ENCODE measurements at places on chromosomes 11 and 22. TPM values are rescaled to one million over a fixed set of nuclear protein-coding genes. Genes with fewer than 3 reads are reported as not detected.

DNA sequence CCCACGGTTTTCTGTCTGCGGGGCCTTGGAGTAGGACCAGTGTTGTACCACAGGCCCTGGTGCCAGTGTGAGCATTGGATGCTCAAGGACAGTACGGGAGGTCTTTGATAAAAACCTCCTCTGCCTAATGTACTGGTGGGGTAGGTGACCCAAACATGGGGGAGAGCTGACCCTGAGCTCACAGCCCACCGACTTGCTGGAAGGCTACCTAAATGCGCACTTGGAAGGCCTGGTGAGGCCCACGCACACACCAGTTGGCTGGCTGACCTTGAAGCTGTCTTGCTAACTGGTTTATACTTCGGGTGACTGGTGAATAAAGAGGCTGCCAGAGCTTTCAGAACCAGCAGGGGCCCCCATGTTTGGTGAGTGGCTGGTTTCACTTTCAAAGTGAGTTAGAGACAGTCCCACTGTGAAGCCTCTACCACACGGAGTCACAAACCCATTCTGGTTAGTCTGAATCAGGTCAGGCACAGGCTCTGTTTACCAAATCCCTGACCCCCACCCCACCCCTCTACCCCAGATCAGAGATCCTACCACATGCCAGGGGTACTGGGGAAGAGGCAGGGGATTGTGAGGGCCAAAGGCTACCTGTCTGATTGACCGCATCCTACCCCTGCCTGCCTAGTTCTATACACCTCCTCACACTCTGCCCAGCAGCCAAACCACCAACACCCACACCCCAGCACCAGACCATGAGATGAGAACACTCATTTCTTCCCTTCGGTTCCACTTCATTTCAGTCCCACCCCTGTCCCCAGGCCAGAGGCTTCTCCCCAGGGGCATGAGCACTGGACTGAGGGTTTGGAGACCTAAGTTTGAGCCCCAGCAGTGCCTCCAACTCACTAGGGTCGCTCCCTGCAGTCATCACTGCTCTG, 12.7 kb upstream of the IL2RB start:
- H3K36me3 ChIP-seq = no peaks in the 10 kb centered on the region
- H3K27ac ChIP-seq = no peak overlapping the region
- H3K4me1 ChIP-seq = peaks cover 9% of the 10 kb centered on the region
- H3K27me3 ChIP-seq = peaks cover 11% of the 10 kb centered on the region

PAAF1 gene
- total RNA-seq = 6.7 TPM

DNA sequence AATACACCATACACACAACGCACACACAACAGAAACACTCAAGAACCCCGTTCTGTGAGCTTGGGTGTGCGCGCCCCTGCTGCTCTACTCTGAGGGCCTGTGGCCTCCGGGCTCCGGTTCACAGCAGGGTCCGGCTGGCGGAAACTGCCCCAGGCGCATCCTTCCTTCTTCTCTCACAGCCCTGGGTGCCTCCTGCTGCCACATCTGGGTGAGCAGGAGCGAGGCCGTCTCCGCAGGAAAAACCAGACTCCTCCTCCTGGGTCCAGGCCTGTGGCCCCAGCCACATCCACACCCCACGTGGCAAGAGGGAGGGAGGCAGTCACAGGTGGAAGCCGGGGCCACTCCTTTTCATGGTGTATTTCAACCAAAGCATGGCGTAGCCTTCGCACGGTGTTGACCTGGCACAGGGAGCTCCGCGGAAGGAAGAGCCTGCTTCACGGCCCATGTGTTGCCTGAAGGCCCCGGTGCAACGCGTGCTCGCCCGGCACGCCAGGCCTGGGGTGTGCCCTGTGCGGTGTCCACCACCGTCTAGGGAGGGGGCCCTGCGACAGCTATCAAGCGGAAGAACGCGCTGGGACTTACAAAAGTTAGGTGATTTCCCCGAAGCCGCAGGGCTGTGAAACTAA, 1502.7 kb downstream of the TBC1D22A start:
- no peaks in the 10 kb centered on the region for H3K4me1 ChIP-seq
- no peak overlapping the region for H3K4me3 ChIP-seq
- H3K27me3 ChIP-seq = no peaks in the 10 kb centered on the region
- no peak overlapping the region for H3K27ac ChIP-seq

KCNA4 gene
- total RNA-seq = not detected

DNA sequence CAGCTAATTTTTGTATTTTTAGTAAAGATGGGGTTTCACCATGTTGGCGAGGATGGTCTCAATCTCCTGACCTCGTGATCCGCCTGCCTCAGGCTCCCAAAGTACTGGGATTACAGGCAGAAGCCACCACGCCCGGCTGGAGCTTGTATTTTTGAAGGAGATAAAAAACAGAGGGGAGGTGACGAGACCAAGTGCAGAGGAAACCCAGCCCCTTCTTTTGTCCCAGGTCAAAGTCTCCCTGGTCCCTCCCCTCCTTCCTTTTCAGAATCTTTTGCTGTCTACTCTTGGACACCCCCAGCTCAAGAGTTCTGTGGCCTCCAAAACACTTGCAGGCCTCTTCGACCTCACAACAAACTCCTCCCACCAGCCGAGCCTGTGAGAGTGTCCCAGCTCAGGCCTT, 12.2 kb upstream of the TMEM184B start:
- no peak overlapping the region for H3K4me3 ChIP-seq
- no peaks in the 10 kb centered on the region for H3K27me3 ChIP-seq
- no peaks in the 10 kb centered on the region for H3K36me3 ChIP-seq
- peaks cover 26% of the 10 kb centered on the region for H3K4me1 ChIP-seq
- peak overlapping the region; percentile 95 for H3K27ac ChIP-seq

- DNase-seq = peak; percentile 11
- H3K36me3 ChIP-seq = no peaks in the 10 kb centered on the region
- H3K4me1 ChIP-seq = no peaks in the 10 kb centered on the region
Measured at GRCh38 chr11:60710482-60710881, 11.1 kb downstream of the MS4A8 start.

KRTAP5-10 gene
- not detected for total RNA-seq

DNA sequence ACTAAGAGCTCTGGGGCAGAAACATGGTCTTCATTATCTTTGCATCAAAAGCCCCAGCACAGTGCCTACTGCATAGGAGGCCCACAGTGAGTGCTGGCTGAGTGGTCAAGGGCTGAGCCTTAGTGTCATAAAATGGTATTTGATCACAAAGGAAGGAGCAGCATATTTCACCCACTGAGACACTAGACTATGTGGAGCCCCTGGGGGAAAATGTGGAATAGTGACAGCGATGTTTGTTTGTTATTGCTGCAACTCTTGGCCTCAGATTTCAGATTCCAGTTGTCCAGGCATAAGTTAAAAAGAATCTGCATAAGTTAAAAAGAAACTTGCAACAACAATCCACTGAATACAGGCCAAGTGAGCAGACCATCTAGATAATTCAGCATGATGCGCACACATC, 7.0 kb downstream of the KIRREL3 start:
- H3K4me1 ChIP-seq = peaks cover 77% of the 10 kb centered on the region
- no peaks in the 10 kb centered on the region for H3K36me3 ChIP-seq
- H3K27ac ChIP-seq = peak overlapping the region; percentile 100
- DNase-seq = peak; percentile 79
- peak overlapping the region; percentile 68 for H3K4me3 ChIP-seq

PLA2G3 gene
- not detected for total RNA-seq

CSF2RB gene
- 4.4 TPM for total RNA-seq

IFITM2 gene
- 104 TPM for total RNA-seq

PLAAT4 gene
- 0.65 TPM for total RNA-seq

SAMM50 gene
- 48.3 TPM for total RNA-seq

DNA sequence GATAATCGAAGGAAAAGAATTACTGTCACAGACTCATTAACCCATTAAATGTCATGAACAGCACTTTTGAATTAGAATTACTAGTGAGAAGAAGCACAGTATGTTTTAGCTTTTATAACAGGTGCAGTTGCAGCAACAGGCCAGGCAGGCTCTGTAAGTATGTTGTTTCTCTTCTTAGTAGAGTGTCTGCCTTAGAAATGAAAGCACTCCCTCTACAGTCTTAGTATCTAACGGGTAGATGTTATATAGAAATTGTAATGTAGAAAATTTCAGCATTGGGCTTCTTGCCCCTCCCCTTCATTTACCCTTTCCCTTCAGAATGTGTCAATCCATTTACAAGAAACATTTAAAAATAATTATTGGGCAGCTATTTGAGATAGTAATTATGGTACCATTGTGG, 87.4 kb downstream of the HIPK3 start:
- DNase-seq = peak; percentile 30
- H3K4me3 ChIP-seq = no peak overlapping the region
- no peaks in the 10 kb centered on the region for H3K4me1 ChIP-seq

DNA sequence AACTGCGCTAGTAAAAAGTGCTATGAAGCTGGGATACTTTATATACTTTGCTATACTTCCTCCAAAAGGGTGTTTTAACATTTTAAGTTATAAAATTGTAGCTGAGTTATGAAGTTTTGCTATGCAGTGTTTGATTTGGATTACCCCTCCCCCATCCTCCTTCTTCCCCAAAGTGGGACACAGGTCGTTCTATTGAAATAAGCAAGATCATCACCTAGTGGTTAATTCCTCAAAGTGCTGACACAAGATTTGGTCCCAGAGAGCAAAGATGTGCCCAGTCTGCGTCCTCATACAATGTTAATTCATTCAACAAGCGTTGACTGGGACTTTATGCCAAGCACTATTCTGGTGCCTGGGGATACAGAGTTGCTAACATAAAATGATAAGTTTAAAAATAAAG, 78.5 kb downstream of the SPON1 start:
- H3K4me3 ChIP-seq = no peak overlapping the region
- no peaks in the 10 kb centered on the region for H3K36me3 ChIP-seq
- no peak overlapping the region for H3K27ac ChIP-seq
- no peak for DNase-seq
- H3K27me3 ChIP-seq = no peaks in the 10 kb centered on the region

DNA sequence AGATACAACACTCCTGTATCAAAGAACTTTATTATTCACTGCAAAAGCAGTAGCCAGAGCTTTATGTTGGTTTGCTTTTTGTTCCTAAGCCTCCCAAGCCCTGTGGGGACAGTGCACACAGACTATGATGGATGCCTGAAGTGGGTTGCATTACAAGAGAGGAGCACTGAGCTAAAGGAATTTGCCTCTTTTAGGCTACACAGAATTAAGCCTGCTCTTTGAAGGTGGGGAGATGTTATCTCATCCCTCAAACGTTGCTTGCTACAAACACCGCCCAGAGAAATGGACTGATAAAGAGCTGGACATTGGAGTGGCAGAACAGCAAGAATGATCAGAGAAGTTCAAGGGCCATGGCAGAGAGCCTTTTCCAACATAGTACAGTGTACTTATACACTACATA, 2.5 kb upstream of the POGLUT3 start:
- H3K27ac ChIP-seq = no peak overlapping the region
- peaks cover 11% of the 10 kb centered on the region for H3K4me1 ChIP-seq
- no peak for DNase-seq
- H3K4me3 ChIP-seq = no peak overlapping the region
- no peaks in the 10 kb centered on the region for H3K27me3 ChIP-seq
- H3K36me3 ChIP-seq = no peaks in the 10 kb centered on the region

GRCh38 chr11:107819361-107820014, 39.1 kb downstream of the SLC35F2 start:
- H3K27me3 ChIP-seq = no peaks in the 10 kb centered on the region
- no peak for DNase-seq
- H3K36me3 ChIP-seq = no peaks in the 10 kb centered on the region
- no peak overlapping the region for H3K27ac ChIP-seq

DNA sequence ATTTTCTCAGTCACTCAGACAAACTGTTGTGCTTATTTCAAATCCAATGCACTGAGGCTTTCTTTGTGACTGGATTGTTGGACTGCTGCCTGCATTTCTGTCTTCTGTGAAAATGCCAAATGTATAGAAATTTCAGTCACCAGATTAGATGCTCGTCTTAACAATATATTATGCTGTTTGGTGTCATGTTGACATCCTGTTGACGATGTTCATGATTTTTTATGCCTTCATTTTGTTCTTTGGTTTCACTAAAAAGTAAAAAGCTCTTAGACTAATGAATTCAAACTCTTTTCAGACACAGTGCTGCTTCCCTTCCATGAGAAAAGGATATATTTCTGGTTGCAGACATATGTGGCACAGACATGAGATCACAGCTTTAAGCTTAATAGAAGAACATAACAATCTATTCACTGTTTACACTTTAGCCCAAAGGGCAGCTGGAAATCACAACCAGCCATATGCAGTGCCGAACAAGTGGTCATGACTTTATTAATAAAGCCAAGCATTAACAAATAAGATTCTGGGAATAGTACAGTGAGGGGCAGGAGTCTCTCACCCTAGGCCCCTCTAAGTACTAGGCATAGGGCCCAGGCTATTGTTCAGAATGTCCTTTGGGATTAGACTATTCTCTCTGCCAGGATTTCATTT, 9.4 kb upstream of the SOX6 start:
- no peaks in the 10 kb centered on the region for H3K27me3 ChIP-seq
- H3K27ac ChIP-seq = no peak overlapping the region
- H3K4me3 ChIP-seq = no peak overlapping the region
- H3K4me1 ChIP-seq = no peaks in the 10 kb centered on the region

DNA sequence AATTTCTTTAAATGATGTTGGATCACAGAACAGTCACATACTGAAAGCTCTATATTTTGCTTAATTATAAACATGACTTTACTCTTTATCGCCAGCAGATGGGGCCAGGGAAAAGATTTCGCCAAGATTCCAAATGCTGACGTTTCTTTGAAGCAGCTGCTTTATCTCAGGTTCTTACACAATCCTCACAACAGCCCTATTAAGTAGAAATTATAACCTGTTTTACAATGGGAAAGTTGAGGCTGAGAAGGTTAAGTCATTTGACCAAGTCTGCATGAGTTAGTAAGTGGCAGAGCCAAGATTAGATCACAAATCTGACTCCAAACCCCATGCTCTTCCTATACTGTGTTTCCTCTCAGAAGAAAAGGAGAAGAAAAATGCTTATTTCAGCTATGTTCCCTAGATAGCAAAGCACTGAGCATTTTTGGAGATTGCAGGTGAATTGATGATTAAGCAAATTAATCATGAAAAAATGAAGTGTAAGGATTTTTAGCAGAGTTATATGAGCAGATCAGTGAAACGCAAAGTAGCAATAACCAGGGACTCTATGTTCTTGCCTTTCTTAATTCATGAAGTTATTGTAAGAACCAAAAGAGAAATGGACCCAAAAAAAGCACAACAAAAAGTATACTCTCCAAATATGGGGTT, 79.0 kb downstream of the AASDHPPT start:
- H3K27me3 ChIP-seq = no peaks in the 10 kb centered on the region
- no peak overlapping the region for H3K4me3 ChIP-seq
- H3K27ac ChIP-seq = no peak overlapping the region

GRCh38 chr11:114563077-114563476, 3.4 kb upstream of the NXPE1 start:
- no peak overlapping the region for H3K4me3 ChIP-seq
- no peak overlapping the region for H3K27ac ChIP-seq
- peaks cover 11% of the 10 kb centered on the region for H3K4me1 ChIP-seq
- no peaks in the 10 kb centered on the region for H3K36me3 ChIP-seq
